Keratinocyte (primary cell): ENCODE measurements at places on chromosomes 12 and 14. TPM values are rescaled to one million over a fixed set of nuclear protein-coding genes. Genes with fewer than 3 reads are reported as not detected.
A peak's percentile ranks its signal among the peaks of the same experiment; 100 is the strongest.

Gene PLXNC1
- 0.17 to 0.23 TPM (median 0.18 TPM) in 3 replicates for polyA plus RNA-seq

GRCh38 chr12:128408669-128409068 is 141.7 kb downstream of the TMEM132C start:
- no peaks in the 10 kb centered on the region for H3K27me3 ChIP-seq
- no peaks in the 10 kb centered on the region for H3K4me1 ChIP-seq
- H3K4me3 ChIP-seq, result no peak overlapping the region
- no peak for DNase-seq
- H3K36me3 ChIP-seq, result no peaks in the 10 kb centered on the region

Gene SMCO2
- 0.22 to 0.70 TPM (median 0.49 TPM) in 3 replicates for polyA plus RNA-seq

- H3K36me3 ChIP-seq, result peaks cover 35% of the 10 kb centered on the region
- no peaks in the 10 kb centered on the region for H3K27me3 ChIP-seq
- peak; percentile 13 for DNase-seq
- no peak overlapping the region for H3K4me3 ChIP-seq
- no peak overlapping the region for H3K27ac ChIP-seq
- H3K4me1 ChIP-seq, result no peaks in the 10 kb centered on the region
Measured at GRCh38 chr12:122356192-122356635, 66.3 kb downstream of the CLIP1 start.

GRCh38 chr12:97223419-97223818 is 239.2 kb upstream of the RMST start:
- no peaks in the 10 kb centered on the region for H3K4me1 ChIP-seq
- no peaks in the 10 kb centered on the region for H3K27me3 ChIP-seq
- H3K27ac ChIP-seq, result no peak overlapping the region
- no peak for DNase-seq

Gene KLRC3
- polyA plus RNA-seq, result not detected in 3 replicates

DNA sequence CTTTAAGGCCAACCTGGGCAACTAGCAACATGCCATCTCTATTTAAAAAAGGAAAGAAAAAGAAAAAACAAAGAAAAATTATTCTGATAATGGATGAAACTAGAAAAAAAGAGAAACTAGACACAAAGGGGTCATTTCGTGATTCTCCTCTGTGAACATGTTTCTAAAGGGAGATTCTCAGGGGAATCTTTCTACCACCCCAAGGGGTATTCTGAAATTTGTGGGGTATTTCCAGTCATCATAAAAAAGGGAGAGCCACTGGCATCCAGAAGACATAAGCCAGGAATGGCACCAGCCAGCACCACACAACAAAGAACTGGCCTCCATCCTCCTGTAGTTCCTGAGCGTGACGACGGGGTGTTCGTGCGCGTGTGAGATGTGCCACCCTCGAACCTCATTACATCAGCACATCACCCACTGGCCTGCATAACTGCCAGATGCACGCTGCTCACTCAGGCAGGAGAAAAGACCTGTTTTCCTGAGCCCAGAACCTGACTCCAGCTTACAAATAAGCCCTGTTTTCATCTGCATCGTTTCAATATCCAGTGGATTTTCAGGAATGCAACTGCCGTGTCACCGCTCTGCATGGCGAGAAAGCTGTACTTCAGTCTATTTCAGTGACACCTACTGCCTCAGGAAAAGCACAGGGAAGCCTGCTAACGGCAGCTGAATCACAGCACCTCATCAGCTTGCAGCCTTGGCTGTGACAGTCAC is 23.9 kb downstream of the STX2 start:
- H3K36me3 ChIP-seq, result peaks cover 15% of the 10 kb centered on the region
- no peak overlapping the region for H3K4me3 ChIP-seq
- DNase-seq, result no peak
- peaks cover 6% of the 10 kb centered on the region for H3K4me1 ChIP-seq

GRCh38 chr12:79932357-79932756 is 2.5 kb downstream of the PPP1R12A start:
- H3K36me3 ChIP-seq, result no peaks in the 10 kb centered on the region
- peaks cover 21% of the 10 kb centered on the region for H3K4me1 ChIP-seq
- H3K4me3 ChIP-seq, result peak overlapping the region; percentile 83
- DNase-seq, result no peak
- H3K27ac ChIP-seq, result no peak overlapping the region

GRCh38 chr12:65266408-65266807 is 12.1 kb upstream of the MSRB3 start:
- H3K27ac ChIP-seq, result no peak overlapping the region
- no peaks in the 10 kb centered on the region for H3K36me3 ChIP-seq
- H3K27me3 ChIP-seq, result peaks cover 6% of the 10 kb centered on the region
- H3K4me1 ChIP-seq, result peaks cover 4% of the 10 kb centered on the region
- no peak for DNase-seq
- H3K4me3 ChIP-seq, result no peak overlapping the region

Gene ERG28
- 48.1 to 63.1 TPM (median 59.8 TPM) in 3 replicates for polyA plus RNA-seq
